Cortex of kidney (tissue), 1 donor: ENCODE measurements at places on chromosomes 16 and 17.

DNA sequence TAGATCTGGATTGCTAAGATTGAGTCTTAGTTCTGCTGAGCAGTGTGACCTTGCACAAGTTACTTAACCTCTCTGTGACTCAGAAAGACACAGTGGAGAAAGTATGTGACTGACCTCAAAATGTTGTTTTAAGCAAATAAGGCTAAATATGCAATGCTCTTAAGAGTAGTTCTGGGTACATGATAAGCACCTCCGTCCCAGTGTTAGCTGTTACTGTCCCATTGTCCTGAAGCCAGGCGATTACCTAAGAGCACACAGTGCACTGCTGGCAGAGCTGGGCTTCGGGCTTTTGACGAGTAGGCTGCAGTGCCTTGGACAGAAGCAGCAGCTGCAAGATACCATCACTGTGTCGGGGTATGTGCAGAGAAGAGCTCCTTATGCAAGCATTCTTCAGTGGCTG is 32.7 kb upstream of the FOXF1 start:
- DNase-seq, result no peak

DNA sequence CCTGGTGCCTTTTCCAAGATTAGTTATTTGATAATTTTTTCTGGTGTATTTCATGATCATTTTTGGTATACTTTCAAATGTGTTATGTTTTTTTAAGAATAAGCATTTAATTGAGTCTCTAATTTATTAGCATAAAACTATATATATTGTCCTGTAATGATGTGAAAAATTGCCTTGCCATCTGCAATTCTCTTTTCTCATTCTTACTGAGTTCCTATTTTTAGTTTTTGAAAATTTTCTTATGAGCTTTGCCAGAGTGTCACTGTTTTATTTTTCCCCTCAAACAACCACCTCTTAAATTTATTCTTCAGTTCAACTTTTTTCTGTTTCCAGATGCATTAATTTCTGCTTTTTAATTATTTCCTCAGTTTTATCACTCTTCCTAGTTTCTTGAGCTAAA is 59.3 kb downstream of the PRKCB start:
- DNase-seq, result no peak

DNA sequence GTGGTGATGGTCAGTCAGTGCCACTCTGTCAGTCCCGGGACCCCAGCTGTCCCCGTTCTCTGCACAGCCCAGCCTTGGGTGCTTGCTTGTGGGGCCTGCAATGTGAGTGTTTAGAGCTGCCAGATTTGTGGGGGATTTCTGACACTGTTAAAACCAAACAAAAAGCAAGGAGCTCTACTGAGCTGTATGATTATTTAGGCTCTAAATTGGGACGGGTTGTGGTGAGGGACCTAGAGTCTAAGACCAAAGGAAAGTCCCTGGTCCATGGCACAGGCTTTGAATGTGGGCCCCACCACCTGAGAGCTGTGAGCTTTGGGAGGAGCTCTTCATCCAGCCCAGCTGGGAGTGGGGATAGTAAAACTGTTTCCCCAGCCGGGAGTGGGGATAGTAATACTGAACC is 63.3 kb downstream of the KSR1 start:
- no peak for DNase-seq

- DNase-seq, result no peak
Measured at GRCh38 chr16:73697336-73697735, 599.3 kb upstream of the PSMD7 start.

GRCh38 chr16:81293909-81294802 is 20.6 kb upstream of the GAN start:
- DNase-seq, result no peak

DNA sequence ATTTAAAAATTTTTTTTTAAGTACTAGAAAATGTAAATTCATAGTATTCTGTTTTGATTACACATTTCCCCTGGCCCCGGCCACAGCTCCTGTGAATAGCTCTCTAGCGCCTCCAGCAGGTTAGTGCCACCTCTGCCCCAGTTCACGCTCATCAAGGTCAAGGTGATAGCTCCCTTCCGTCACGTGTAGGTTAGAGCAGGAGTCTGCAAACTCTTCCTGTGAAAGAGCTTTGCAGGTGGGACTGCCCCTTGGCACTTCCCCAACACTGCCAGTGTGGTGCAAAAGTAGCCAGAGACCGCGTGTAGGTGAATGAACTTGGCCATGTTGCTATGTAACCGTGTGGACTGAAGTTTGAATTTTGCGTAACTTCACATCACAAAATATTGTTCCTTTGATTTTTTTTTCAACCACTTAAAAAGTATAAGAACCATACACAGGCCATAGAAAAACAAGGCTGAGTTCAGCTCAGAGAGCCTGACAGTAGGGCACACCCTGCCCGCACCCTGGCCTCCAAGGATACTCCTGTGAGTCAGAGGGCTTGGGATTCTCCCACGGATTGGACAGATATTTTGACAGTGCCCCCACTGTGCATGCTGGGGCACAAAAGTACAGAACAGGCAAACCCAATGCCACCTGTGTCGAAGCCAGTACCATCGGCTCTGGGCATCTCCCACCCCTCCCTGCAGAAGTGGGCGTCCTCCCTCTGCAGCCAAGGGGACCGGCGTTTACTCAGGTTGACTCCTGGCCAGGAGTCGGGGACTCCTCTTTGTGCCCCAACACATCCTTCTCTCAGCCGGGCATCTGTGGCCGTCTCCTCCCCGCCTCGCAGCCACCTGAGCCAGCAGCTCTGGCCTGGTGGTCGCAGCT is 92.0 kb upstream of the CHMP6 start:
- no peak for DNase-seq

DNA sequence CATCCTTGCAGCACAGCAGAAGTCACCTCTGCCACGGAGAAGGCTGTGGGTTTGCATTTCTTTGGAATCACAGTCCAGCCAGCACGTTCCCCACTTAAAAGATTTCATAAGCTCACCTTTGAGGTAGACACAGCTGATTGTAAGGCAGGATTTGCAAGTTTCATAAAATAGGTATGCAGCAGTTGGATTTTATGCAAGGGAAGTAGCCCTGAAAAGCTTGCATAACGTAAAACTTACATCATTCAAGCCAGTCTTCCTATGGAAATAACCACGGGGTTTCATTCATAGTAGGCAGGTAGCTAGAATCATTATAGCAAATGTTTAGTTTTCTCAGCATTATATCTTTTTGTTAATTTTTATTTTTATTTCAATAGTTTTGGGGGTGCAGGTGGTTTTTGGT is 49.8 kb upstream of the ARHGAP44 start:
- no peak for DNase-seq

- no peak for DNase-seq
Measured at GRCh38 chr17:34436607-34437006, 73.6 kb upstream of the CCL1 start.

DNA sequence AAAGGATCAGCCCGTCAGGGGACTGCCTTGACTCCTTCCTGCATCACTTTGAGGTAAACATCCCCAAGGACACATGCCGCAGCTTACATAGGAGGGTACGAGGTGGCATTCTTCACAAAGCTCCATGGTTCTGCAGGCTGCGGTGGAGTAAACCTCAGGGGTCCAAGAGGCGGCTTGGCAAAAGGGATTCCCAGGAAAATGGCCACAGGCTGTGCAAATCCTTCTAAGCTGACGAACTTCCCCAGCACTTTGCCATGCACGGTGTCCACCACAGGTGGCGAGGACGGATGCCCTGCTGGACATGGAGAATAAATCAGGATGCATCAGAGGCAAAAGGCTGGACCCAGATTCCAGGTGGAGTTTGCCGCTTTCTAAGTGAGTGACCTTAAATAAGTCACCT is 4.2 kb downstream of the CES1 start:
- DNase-seq, result no peak

- DNase-seq, result no peak
Measured at GRCh38 chr17:74924250-74924948, at the start of gene OTOP2. Gene OTOP2 (plus strand): TSS chr17:74924273. CDS start chr17:74924633, 360 bp downstream.

GRCh38 chr16:71781741-71782140 is 26.9 kb downstream of the AP1G1 start:
- DNase-seq, result no peak

- no peak for DNase-seq
Measured at GRCh38 chr16:81514041-81514559, 69.5 kb downstream of the CMIP start.

DNA sequence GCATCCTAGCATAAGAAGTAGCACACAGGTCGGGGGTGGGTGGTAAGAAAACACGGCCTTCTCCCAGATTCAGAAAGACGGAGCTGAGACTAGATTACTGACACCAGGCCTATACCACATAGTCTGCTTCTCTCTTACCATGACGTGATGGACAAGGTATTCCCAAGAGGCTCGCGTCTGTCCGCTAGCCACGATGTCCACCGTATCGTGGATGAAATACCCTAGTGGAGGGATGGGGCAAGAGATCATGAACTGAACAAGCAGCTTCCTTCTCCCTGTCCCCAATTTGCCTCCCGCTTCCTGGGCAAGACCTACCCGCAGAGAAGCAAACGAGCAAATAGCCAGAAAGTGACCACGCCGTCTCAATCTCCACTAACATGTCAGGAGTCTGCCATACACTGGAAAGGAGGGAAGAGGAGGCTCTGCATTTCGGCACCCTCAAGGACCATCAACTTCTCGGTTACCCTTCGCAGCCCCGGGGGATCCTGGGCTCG is 820 bp downstream of the TLCD1 start:
- DNase-seq, result no peak

- no peak for DNase-seq
Measured at GRCh38 chr16:24198807-24199533, 57.2 kb upstream of the CACNG3 start.

GRCh38 chr16:78258375-78259065 is 159.1 kb downstream of the WWOX start:
- no peak for DNase-seq

GRCh38 chr16:71883849-71884638 is at the start of gene ZNF821:
Gene ZNF821 (minus strand): TSS chr16:71884182. CDS start chr16:71879946, 4,236 bp downstream.
- DNase-seq, result no peak

DNA sequence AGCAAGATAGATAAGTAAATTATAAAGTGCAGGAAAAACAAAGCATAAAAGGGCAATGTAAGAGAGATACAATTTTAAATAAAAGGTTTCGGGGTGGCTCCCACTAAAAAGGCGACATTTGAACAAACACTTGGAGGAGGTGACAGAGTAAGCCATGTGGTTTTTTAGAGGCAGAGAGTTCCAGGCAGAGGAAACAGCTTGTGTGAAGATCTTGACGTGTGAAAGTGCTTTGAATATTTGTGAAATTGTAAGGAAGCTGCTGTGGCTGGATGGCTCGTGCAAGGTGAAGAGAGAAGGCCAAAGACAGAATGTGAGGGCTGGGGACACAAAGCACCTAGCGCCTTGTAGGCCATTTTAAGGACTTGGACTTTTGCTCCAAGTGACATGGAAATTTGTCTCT is 28.6 kb upstream of the HYDIN start:
- DNase-seq, result no peak

GRCh38 chr16:14600164-14600563 is 29.9 kb downstream of the PARN start:
- no peak for DNase-seq

- DNase-seq, result no peak
Measured at GRCh38 chr17:19270704-19271611, 33.8 kb downstream of the EPN2 start.

- no peak for DNase-seq
Measured at GRCh38 chr17:57756951-57757350, 11.9 kb upstream of the CCDC182 start.

DNA sequence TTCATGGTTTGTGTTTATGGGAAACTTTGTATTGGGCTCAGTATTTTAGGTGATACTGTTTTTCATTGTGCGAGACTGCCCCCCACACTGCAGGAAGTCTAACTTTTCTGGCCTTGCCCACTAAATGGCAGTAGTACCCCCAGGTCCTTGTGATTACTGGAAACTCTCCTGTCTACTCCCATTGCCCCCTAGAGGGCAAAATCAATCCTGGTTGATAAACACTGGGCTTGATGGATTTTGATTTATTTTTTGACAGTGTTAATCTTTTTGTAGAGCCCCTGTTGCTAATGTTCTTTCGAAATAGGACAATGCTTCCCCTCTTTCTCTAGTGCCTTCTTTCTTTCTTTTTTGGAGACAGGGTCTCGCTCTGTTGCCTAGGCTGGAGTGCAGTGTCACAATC is 15.5 kb downstream of the METTL9 start:
- DNase-seq, result no peak

DNA sequence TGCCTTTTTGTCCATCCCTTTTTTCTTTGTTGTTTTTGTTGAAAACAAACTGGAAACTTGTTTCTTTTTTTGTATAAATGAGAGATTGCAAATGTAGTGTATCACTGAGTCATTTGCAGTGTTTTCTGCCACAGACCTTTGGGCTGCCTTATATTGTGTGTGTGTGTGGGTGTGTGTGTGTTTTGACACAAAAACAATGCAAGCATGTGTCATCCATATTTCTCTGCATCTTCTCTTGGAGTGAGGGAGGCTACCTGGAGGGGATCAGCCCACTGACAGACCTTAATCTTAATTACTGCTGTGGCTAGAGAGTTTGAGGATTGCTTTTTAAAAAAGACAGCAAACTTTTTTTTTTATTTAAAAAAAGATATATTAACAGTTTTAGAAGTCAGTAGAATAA is 4.9 kb downstream of the SOX9 start:
- DNase-seq, result no peak

- DNase-seq, result no peak
Measured at GRCh38 chr17:1997289-1997926, 27.7 kb downstream of the RTN4RL1 start.

DNA sequence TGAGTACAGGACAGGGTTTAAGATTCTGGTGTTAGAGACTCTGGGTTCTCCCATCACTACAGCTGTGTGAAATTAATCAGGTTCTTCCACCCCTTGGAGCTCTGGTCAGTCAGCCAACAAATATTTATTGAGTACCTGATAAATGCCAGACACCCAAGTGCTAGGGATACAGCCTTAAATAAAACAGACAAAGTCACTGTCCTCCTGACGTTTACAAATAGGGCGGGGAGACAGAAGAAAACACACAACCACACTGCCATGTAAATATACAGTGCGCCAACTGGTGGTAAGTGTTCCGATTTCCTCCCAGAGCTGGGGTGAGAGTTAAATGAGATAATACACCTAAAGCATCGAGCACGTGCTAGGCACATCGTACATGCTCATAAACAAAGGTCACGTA is 121.0 kb downstream of the COPRS start:
- no peak for DNase-seq
